Substantia nigra (tissue), 51 donors: ENCODE measurements at places on chromosomes 11 and 22.

GRCh38 chr11:10670099-10670498 is 23.5 kb downstream of the IRAG1 start:
- no peak for DNase-seq

DNA sequence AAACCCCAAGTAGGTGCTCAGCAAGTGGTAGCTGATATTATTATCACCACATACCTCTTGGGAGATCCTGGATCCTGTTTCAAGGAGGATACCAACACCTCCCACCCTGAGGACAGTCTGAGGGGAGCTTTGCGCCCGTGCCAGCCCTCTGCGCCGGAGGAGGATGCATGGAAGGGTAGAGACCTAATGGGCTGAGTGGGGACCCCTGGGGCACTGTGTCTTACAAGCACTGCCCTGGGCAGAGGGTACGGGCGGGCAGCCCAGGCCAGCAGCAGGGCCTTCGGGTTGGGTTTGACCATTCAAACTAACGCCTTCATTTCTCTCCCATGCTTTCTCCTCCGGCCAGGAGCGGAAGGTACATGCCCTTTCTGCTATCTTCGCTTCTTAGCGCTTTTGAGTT is 26.3 kb downstream of the MYBPC3 start:
- DNase-seq: no peak

GRCh38 chr22:17115236-17115635 is 5.9 kb downstream of the TMEM121B start:
- no peak for DNase-seq

DNA sequence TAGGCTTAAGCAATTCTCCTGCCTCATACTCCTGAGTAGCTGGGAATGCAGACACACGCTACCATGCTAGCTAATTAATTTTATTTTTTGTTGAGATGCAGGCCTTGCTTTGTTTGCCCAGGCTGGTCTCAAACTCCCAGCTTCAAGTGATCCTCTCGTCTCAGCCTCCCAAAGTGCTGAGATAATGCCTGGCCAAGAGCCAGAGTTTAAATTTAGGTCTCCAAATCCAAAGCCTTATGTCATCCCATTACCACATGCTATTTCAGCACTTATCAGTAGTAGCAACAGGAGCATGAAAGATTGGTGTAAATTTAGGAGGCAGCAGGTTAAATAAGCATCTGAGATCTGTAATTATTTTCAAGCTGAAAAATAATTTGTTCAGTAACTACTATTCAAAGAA is 326.1 kb upstream of the ANO5 start:
- no peak for DNase-seq

DNA sequence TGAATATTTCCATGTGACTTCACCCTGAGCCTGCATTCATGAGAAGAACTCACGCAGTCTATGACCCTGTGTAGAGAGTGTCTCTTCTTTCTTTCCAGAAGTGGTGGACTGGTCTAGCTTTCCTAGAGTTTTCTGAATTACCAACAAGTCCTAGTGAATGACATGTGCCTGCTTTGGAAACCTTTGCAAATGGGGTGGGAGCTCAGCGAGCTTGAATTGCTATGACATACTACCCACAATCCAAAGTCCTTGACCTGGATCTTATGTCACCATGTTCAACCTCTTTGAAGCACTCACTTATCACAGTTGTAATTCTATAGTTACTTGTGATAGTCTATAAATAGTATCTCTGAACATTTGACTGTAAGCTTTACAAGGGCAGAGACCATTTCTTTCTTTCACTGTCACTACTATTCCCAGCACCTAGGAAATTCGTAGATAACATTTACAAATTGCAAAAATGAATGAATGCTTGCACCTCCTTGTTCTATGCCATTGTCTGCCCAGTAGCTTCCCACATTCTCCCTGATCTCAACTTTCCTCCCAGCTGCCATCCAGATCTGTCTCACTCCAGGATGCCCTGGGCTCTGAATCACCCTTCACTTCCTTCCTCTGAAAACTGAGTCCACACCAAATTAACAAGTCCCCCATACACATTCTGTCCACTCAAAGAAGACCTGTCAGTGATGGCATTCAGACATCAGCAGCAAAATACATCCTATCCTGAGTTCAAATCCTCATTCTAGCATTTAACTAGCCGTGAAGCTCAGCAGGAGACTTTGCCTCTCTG is 201.9 kb upstream of the SESN3 start:
- no peak for DNase-seq

- DNase-seq: no peak
Observed at GRCh38 chr11:96464700-96465307, 75.0 kb downstream of the JRKL start.

- no peak for DNase-seq
Observed at GRCh38 chr22:38760477-38761201, 4.8 kb upstream of the SUN2 start.

GRCh38 chr11:104873252-104873651 is 25.0 kb downstream of the CASP12 start:
- DNase-seq: no peak

- DNase-seq: no peak
Observed at GRCh38 chr11:94219771-94220170, 84.6 kb upstream of the IZUMO1R start.

GRCh38 chr11:96228910-96229309 is 114.1 kb downstream of the MAML2 start:
- DNase-seq: no peak

DNA sequence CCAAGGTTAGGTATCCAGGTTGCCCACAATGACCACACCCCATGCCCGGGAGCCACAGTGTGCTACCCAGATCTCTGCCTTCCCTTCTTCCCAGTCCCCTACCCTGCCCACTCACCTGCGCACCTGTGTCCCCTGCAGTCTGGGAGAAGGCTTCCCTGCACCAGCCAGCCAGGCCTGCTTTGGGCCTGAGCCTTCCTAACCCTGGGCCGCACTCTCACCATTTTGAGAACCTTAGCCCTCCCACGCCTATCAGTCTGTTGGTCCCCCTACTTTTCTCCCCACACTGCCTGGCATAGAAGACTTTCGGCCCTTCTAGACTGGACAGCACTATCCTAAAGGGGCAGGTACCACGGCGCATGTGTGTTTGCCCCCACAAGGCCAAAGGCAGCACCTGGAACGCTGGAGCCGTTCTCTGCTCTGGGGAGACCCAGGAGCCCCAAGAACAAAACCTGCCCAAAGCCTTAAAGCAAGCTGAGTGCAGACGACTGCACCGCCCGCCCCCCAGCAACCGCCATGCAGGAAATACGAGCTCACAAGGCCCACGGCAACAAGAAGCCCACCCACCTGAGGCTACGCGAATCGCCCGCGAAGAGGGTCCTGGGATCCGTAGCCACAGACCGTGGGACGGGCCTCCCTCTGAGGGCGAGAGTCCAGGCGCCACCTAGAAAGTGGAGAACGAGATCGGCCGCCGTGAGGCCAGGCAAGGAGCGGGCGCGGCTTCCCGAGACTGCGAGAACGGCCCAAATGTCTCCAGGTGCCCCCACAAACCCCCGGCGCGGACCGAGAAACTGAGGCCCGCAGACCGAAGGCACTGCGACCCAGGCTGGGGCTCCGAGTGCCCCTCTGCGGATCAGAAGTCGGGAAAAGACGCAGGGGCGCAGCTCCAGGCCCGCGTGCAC is 546 bp downstream of the GNB1L start:
- DNase-seq: no peak

DNA sequence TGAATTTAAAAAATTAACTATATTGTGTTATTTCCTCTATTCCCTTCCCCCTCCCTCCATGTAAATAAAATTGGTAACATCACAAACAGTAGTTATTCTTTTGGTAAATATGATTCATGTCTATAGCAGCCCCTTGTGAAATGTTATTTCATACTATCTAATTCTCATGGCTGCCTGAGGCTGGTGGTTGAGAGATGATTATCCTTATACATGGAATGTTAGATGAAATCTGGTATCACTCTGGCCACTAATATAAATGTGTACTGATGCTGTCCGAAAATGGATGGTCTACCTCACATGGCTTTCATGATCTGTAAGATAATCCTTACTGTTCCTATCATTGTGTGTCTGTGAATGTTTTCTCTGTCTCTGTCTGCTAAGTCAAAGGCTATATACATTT is 25.0 kb upstream of the EXPH5 start:
- no peak for DNase-seq

- no peak for DNase-seq
Observed at GRCh38 chr11:57900320-57900719, 123.4 kb upstream of the OR9Q1 start.

GRCh38 chr22:33404723-33405122 is 346.5 kb upstream of the SYN3 start:
- no peak for DNase-seq

GRCh38 chr11:28900427-28900826 is 792.2 kb downstream of the METTL15 start:
- DNase-seq: no peak

DNA sequence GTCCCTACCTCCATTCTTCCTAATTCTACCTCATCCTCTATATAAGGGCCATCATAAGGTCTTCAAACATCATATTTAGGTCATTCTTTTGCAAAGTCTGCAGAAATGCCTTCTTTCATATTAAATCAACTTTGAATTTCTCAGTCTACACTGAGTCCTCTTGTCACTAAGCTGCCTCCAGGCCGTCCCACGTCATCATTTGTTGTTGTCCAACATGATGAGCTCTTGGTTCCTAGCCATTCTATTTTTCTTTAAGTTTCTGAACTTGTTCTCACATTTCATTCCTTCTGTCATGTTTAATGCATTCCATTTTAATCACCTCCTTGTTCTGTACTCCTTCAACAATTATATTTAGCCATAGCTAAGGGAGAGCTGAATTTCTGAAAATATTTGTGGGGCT is 59.2 kb upstream of the PGR start:
- DNase-seq: no peak

DNA sequence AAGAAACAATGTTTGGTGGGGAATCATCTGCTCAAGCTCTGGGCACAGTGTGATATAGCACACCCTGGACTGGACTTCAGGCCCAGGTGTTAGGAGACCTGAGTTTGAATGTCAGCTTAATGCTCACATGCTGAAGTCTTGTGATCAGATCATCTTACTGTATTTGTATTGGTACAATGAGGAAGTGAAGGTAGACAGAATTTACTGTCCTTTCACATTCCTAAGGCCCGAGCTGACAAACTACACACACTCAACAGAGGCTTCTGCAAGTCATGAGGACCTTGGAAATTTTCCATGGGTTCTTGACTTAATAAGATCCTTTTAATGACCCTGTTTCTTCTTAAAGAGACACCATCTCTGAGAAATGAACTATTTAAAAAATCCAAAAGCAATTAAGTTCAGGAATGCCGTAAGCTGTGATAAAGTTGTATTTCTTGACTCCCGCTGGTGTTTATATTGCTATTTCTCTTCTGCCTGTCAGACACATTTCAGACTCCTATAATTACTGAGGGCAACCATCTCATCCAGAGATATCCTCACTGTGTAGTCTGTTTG is 802.0 kb downstream of the DLG2 start:
- DNase-seq: no peak

DNA sequence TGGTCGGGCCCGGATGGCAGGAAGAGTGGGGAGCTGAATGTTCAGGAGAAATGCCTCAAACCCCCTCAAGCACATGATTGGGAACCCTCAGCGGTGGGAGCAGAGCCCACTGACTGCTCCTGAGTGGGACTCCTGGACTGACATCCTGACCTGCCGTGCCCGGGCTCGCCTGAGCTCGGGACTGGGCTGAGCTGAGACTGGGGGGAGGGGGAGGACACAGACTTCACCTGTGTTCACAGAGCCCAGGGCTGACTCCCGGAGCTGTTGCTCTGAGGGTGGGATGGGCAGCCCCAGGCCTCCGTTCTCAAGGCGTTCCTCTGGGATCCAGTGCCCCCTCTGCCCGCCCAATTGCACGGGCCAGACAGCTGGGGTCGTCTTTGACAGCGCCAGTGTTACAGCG is 24.6 kb downstream of the DAGLA start:
- no peak for DNase-seq

GRCh38 chr22:45200860-45201511 is 37.3 kb downstream of the NUP50 start:
- DNase-seq: no peak

DNA sequence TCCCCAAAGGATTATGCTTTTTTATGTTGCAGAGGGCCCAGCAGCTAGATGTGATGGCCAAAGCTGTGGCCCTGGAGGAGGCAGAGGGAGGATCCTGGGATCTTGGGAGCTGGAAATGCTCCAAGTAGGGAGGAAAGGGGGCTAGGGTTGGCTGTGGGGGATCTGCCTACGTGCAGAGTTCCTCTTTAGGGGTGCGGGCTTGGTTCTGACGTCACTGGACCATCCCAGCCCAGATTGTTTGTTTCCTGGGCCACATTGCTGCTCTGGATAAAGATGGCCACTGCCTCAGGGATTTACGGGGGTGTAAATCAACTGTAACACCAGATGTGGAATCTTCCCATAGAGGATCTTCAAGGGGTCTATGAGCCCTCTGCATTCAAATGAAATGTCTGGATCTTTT is 110.3 kb upstream of the SYT13 start:
- DNase-seq: no peak

GRCh38 chr22:19397734-19398104 is 33.8 kb downstream of the HIRA start:
- DNase-seq: no peak

DNA sequence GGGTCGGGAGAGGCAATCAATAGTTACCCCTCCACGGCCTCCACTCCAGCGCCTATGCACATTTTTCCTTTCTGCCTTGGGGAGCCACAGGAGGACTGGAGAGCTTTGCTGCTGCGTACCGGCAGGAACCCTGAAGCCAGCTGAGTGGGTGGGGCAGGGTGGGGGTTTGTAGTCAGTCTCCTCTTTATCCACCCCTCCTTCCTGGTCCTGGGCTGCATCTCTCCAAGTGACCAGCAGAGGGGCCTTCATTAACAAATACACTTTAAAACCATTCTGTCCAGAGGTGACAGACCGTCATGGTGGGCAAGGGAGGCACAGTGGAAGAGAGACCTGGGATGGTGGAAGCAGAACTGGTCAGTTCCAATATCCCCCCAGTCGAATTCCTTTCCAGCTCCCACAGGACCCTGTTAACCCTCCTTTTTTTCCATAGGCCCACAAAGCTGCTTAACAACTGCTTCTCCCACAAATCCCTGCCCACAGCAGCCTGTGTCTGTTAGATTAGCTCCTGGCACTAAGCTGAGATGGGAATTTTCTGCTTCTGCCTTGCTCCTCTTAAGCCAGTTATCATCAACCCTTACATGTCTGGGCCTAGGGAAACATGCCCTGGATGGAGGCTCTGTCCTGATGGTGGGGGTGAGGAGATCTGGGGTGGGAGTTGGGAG is 3.9 kb upstream of the ABCG4 start:
- peak; percentile 22 for DNase-seq

- DNase-seq: no peak
Observed at GRCh38 chr11:34490304-34490703, 23.3 kb downstream of the ELF5 start.

GRCh38 chr11:15059132-15059915 is 14.1 kb upstream of the CALCB start:
- DNase-seq: no peak

GRCh38 chr22:24599514-24599913 is 3.5 kb upstream of the GGT1 start:
- DNase-seq: no peak

GRCh38 chr11:60370811-60371298 is 7.5 kb upstream of the MS4A7 start:
- DNase-seq: no peak
